ENCODE measurements at places on chromosomes 13 and 19. TPM values are rescaled to one million over a fixed set of nuclear protein-coding genes. Genes with fewer than 3 reads are reported as not detected.

Gene RAB20
- 3.2 TPM for total RNA-seq

Gene GAS6
- 0.92 TPM for total RNA-seq

Gene HOMER3
- not detected for total RNA-seq

Gene ADAT3
- 13.3 TPM for total RNA-seq

Gene THAP8
- total RNA-seq = 6.1 TPM

Gene GFY
- not detected for total RNA-seq

Gene COG3
- 25.0 TPM for total RNA-seq

Gene RXFP2
- total RNA-seq = not detected

Gene ADGRL1
- total RNA-seq = 12.5 TPM

Gene TTYH1
- total RNA-seq = 1.2 TPM

Gene NKPD1
- total RNA-seq = 0.17 TPM

Gene FBN3
- total RNA-seq = not detected

Gene SIGLECL1
- not detected for total RNA-seq

Gene IL11
- 0.27 TPM for total RNA-seq

Gene ERICH4
- total RNA-seq = not detected

Gene CDC42EP5
- total RNA-seq = not detected

Gene RANBP3
- 98.0 TPM for total RNA-seq

Gene ZNF155
- total RNA-seq = 6.3 TPM

Gene GAPDHS
- not detected for total RNA-seq

Gene ZFR2
- total RNA-seq = not detected

Gene ZNF433
- total RNA-seq = 0.33 TPM

Gene ZNF71
- total RNA-seq = 6.4 TPM

Gene ZNF112
- total RNA-seq = not detected

Gene PLVAP
- not detected for total RNA-seq

Gene TNNT1
- not detected for total RNA-seq

Gene TUBB4A
- total RNA-seq = 1.2 TPM

Gene BST2
- 198 TPM for total RNA-seq

Gene CHMP2A
- total RNA-seq = 128 TPM

Gene PLPP2
- 0.15 TPM for total RNA-seq

Gene MYO1F
- total RNA-seq = 359 TPM

Gene FUT1
- 0.23 TPM for total RNA-seq

Gene DPY19L3
- 11.2 TPM for total RNA-seq

Gene PBX4
- total RNA-seq = 34.4 TPM

Gene ARHGAP45
- 487 TPM for total RNA-seq

Gene SMIM17
- total RNA-seq = 0.20 TPM

Data from activated CD4-positive, alpha-beta T cell treated with anti-CD3 and anti-CD28 coated beads, Interleukin-2, amount 10 ng/mL, durations not matched to agents 7 days and 5 days (primary cell).